SJCRH30 (cell line): ENCODE measurements at places on chromosomes 6 and 20. TPM values are rescaled to one million over a fixed set of nuclear protein-coding genes. Genes with fewer than 3 reads are reported as not detected.

Gene KCNG1
- total RNA-seq, result 7.4 and 9.3 TPM in 2 replicates

Gene TFEB
- total RNA-seq, result 0.57 and 0.63 TPM in 2 replicates

GRCh38 chr6:112594886-112595594 is 247.9 kb downstream of the RFPL4B start:
- no peak overlapping the region for H3K27ac ChIP-seq
- H3K27me3 ChIP-seq, result no peaks in the 10 kb centered on the region
- DNase-seq, result peak; percentile 44
- H3K4me3 ChIP-seq, result no peak overlapping the region
- H3K4me1 ChIP-seq, result peaks cover 24% of the 10 kb centered on the region

DNA sequence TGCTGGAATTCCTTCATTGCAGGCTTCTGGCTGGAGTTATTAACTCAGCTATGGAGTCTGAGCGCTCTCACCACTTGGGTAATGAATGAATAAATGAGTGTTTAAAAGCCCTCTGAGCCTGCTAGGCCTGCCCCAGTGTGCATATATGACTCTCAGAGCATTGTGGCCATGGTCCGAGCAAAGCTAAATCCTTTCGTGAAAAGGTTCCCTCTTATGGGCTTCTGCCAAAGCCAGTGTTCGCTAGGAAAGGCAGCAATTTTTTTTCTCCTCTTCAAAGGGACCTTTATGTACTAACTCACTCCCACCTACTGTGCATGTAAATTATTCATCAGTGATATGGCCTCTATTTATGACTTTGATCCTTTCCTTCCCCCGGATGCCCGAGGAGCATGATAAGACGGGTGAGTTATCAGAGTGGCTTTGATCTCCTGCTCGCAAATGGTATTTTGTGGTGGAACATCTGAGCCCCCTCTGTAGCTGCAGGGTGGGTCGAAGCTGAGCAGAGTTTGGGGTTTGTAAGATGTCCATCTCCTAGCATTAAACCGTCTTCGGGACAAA is 88.6 kb downstream of the LINC00237 start:
- no peaks in the 10 kb centered on the region for H3K4me1 ChIP-seq
- H3K27ac ChIP-seq, result no peak overlapping the region
- H3K4me3 ChIP-seq, result no peak overlapping the region
- no peaks in the 10 kb centered on the region for H3K36me3 ChIP-seq
- DNase-seq, result no peak

DNA sequence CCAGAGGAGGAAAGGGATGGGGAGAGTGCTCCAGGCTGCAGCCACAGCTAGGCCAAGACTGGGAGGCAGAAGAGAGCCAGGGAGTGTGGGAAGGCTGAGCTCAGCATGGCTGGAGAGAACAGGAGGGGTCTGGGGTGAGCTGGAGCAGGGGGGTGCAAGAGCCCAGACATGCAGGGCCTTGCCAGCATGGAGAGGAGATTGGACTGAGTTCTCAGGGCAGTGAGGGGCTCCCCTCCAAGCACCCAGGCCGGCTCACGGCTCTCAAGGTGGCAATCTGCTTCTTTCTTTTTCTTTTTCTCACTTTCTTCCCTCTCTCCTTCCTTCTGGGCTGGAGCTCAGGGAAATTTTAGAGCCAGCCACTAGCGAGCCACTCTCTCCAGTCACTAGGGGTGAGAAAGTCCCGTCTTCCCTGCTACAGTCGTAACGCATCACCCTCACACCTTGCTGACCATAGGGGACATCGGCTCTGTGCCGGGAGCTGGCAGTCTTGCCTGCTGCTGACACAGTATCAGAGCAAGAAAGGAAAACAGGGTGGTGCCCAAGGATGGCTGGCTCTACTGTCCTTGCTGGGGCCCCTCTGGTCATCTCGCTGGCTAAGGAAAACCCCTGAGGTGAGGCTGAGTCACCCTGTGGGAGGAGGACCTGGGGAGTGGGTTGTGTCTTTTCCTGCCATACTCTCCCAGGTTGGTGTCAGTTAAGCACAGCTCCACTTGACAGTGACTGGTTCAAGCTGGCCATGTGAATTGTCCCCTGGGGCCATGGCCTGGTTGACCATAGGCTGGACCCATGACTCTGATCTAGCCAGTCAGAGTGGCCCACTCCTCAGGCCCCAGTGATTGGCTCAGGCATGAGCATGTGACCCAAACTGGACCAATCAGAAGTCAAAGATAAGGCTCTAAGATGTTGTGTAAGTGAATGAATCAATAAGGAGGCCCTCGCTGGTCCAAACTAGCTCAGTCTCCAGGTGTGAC is 135.1 kb upstream of the PMEPA1 start:
- no peaks in the 10 kb centered on the region for H3K36me3 ChIP-seq
- DNase-seq, result peak; percentile 8
- H3K27ac ChIP-seq, result no peak overlapping the region
- H3K27me3 ChIP-seq, result no peaks in the 10 kb centered on the region
- H3K4me3 ChIP-seq, result no peak overlapping the region

GRCh38 chr6:28425944-28426541 is 17.2 kb downstream of the ZSCAN23 start:
- no peak for DNase-seq
- no peaks in the 10 kb centered on the region for H3K4me1 ChIP-seq
- H3K27ac ChIP-seq, result no peak overlapping the region
- no peaks in the 10 kb centered on the region for H3K27me3 ChIP-seq

GRCh38 chr6:79071547-79071946 is 6.5 kb downstream of the PHIP start:
- no peak overlapping the region for H3K27ac ChIP-seq
- peaks cover 53% of the 10 kb centered on the region for H3K36me3 ChIP-seq
- H3K4me1 ChIP-seq, result no peaks in the 10 kb centered on the region
- no peak overlapping the region for H3K4me3 ChIP-seq
